GM13976 (cell line): ENCODE measurements at places on chromosomes 6 and 20.

- no peak for DNase-seq
Measured at GRCh38 chr6:87702589-87702945, 534 bp upstream of the AKIRIN2 start.

DNA sequence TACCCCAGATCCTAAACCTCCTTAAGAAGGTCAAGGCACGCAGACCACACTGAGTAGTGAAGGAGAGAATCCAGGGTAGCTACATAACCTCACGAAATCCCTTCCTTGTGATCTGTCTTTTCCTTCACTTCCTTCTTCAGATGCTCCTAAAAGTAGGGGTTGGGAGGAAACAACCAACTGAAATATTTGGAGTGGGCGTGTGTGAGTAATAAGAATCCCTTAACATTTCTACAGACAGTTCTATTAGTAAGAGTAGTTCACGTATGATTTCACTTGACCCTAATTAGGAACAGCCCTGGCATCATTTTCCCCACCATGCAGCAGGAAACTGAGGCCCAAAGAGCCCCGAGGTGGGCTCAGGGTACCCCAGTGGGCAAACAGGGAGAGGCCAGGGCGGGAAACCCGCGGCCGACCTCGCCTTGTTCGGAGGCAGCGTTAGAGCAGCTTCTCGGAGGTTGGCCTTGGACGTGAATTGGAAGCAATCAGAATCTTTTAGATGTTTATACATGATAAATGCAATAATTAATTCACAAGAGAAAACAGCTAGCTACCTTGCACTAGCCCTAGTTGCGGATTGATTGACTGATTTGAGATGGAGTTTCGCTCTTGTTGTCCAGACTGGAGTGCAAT lies 859 bp upstream of the RAE1 start:
- no peak for DNase-seq

GRCh38 chr6:3386374-3386857 lies 70.4 kb downstream of the SLC22A23 start:
- DNase-seq = no peak

DNA sequence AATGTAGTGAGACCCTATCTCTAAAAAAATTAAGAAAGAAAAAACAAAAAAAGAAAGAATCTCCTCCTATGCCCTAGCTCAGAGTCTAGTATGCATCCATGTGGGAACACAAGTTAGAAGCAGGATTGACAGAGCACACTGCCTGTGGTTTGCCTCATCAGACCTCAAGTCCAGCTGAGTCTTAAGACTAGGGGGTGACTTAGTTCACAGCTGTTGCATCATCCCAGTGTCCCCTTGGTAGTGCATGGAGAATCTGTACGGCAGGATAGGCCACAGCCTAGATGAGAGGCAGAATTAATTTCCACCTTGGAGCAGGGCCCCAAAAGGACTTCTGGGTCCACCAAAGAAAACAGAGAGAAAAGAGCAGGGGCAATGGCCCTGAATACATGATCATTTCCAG lies 13.7 kb downstream of the PNPLA1 start:
- no peak for DNase-seq

DNA sequence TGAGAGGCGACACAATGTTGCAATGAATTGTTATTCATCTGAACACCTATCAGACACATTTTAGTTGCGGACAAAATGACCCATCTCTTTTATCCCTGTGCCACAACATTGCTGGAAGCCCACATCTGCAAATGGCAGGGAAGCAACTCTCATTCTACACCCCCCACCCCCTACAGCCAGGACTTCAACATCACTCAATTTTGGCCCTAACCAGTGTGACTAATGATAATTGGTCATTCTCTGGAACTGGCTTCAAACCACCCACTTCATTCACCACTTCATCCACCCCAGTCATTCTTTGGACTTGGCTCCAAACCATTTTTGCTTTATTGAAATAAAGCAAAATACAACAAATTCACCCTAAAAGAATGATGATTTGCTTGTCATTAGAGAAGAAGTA lies 1.5 kb downstream of the GCM2 start:
- DNase-seq = no peak

DNA sequence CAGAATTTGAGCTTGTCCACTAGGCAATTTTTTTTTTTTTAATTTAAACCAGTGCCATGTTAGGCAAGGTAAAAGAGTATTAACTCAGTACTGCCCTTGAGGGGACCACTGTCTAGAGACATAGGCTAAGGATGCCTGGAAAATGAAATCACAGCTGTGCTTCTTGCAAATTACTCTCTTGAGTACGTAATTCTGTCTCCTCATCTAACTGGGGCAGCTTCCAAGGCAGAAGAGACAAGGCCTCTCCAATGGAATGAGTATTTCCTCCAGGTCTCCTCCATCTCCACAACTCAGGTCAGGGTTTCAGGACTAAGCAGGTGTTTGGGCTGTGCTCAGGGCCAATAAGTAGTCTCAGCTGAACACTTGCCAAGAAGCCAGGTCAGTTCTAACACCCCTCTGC lies 33.8 kb upstream of the MRPS10 start:
- DNase-seq = no peak

DNA sequence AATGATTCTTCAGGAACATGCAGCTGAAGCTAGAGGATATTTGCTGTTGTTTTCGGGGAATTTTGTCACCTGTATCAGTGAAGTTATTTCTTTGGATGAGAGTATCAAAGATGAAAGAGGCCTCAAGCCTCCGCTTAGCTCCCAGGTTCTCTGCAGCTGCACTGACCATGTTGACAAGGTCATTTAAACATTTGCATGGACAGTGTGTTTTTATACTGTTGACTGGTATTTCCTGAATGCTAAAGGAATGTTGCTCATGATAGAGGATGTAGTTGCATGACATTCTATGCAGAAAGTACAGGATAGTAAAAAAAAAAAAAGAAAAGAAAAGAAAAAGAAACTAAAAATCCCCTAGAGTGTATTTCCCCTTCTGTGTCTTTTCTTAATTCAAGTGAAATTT lies 165.6 kb upstream of the LAMP5 start:
- DNase-seq = no peak

GRCh38 chr6:116954938-116955337 lies 77.9 kb downstream of the RFX6 start:
- DNase-seq = no peak

- no peak for DNase-seq
Measured at GRCh38 chr20:61263084-61263695, 11.1 kb downstream of the CDH4 start.

DNA sequence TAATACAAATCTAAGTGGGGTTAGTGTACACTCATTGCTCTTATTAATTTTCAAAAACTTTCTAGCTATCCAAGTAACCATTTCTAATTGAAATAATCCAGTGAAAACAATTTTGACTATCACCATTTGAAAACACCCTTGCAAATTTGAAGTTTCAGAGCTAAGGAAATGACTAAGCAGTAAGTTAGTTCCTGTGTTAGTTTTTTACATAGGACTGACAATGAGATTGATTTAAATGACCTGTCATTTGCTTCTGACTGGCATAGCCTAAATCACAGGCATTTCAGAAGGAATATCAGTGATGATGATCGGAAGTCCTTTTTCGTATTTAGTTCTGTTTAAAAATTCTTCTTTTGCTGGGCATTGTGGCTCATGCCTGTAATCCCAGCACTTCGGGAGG lies 27.0 kb downstream of the STK4 start:
- DNase-seq = no peak

DNA sequence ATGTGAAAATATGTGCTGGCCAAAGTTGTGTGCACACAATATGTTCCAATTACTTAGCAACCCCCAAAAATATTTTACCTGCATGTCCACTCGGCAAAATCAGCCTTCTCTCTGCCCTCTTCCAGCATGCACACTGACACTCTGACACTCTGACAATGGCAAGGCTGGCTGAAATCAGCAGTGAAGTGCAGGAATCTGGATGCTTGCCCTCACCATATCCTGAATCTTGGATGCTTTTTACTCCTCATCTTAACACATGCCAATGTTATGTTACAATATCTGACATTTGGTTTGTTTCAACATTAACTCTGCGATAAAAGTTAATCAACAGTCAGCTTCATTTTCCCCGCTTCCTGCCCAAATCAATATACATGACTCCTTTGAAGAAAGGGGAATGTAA lies 203.2 kb downstream of the COL9A1 start:
- no peak for DNase-seq
